ENCODE measurements at places on chromosomes 3 and 15.

- no peak for DNase-seq
Measured at GRCh38 chr3:13115991-13116390, 42.8 kb upstream of the IQSEC1 start.

DNA sequence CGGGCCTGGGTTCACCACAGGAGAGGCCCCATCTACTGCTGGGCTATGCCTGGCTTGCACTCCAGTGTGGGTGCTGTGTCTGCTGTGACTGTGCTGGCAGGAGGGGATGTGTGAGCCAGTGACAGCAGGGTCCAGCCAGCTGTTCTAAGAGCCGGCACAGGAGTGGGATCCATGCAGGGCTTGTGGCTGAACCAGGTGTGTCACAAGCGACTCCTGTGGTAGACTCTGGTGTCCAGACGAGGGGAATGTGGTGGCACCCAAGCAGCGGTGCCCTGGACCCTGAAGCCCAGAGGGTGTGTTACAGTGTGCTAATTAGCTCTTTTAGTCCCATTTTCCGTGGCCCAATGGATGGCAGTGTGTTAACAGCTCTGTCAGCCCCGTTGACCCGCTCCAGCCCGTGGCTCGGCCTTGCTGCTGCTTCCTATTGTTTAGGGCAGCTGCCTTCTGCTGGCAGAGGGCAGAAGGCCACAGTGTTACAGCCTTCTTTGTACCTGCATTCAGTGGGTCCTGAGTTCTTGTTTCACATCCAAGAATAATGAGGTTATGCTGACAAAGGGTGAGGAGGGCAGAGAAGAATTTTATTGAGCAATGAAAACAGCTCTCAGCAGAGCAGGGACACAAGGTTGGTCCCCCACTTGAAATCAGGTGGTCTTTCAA is 78.5 kb upstream of the RNU6-1 start:
- DNase-seq: no peak

DNA sequence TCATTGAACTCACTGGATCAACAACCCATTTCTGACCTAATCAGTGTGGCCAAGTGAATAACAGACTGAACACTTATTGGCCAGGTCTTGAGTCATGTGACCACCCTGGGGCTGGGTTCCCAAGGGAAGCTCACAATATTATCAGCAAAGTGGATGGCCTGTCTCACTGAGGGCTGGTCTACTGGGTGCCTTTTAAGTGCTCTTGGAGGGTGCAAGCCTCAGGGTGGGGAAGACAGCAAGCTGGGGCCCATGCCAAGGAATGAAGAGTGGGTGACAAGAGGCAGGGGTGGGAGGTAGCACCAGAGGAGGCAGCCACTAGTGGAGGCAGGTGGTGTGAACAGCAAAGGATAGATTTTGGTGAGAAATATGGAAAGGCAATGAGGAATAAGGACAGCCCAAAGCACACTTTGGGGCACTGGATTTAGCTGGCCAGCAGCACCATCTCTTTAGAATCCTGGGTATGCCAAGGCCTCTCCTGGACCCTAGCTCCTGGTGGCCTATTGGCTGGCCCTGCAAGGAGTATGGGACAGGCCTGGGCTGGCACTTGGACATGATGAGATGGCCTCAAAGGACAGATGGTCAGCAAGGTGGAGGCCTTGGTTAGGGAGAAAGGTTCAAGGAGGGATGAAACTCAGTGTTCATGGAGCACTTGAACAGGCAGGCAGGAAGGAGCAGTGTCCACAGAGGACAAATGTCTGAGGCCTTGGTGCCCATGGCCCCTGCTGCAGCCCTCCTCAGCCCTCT is 34.2 kb downstream of the HMCES start:
- DNase-seq: no peak

DNA sequence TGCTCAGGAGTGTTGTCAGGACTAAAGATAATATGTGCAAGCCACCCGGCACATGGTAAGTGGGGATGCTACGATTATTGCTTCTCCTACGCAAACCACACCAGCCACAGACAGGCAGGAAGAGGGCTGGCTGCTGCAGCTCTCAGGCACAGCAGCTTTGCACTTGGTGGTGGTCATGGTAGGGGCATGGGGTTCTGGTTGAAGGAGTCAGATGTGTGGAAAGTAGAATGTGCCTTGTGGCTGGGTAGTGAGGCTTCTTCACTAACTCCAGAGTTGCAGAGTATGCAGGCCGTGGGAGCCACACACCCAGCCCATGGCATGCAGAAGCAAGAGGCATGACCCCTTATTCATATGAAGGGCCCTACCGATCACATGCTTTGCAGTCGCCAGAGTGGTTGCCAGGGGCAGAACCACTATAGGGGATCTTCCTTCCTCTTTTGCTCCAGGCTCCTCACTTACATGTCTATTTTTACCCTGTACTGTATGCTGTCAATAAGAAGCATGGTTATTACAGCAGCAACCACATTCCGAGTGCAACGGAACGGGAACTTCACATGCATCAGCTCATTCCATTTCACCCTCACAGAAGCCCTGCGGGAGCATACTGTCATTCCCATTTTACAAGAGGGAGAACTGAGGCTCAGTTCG is 59.2 kb upstream of the HERC1 start:
- no peak for DNase-seq

DNA sequence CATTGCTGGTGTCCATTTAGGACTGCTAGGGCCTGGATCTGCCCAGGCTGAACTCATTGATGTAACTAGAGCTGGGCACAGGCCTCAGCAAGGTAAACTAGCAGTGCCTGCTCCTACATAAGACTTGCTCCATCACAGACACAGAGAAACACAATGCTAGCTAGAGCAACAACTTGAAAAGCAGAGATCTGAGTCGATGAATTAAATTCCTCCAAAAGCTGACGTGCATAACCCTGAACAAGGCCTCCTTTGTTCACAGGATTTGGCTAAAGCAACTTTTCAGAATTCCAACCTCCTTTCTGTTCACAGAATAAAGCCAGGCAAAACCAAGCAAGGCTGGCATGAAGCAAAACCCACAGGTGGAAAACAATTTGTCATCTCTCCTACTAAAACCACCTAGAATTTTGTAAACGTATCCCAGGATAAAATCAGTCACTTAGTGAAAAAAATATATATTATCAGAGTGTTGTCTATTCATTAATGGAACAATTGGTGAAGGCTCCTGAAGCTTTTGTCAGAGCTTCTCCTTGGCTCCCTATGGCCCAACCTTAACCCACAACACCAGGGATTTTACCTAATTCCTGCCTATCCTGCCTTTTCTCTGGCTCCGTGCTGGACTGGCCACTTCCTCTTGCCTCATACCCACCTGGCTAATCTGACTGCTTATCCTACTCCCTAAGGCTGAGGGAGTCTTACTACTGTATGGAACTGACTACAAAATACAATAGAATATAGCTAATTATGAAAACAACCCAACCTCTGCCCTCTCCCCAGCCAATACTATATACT is 39.9 kb downstream of the PLCH1 start:
- no peak for DNase-seq

GRCh38 chr3:48650723-48651122 is 12.0 kb downstream of the CELSR3 start:
- DNase-seq: no peak

DNA sequence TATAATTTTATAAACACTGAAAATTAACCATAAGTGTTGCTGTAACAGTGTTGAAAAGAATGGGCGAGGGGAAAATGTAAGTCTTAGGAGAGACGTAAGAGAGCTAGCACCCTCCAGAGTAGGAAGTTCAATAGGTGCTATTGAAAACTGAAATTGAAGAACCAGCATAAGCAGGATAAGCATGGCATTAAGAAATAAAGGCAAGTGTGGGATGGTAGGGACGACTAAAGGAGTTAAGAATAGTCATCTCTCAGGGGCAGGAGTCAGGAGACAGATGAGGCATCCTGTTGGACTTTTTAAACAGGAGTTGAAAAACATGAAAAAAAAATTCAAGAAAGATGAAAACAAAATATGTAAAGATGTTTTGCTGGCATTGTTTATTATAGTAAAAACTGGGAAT is 43.5 kb downstream of the ABHD2 start:
- DNase-seq: no peak

DNA sequence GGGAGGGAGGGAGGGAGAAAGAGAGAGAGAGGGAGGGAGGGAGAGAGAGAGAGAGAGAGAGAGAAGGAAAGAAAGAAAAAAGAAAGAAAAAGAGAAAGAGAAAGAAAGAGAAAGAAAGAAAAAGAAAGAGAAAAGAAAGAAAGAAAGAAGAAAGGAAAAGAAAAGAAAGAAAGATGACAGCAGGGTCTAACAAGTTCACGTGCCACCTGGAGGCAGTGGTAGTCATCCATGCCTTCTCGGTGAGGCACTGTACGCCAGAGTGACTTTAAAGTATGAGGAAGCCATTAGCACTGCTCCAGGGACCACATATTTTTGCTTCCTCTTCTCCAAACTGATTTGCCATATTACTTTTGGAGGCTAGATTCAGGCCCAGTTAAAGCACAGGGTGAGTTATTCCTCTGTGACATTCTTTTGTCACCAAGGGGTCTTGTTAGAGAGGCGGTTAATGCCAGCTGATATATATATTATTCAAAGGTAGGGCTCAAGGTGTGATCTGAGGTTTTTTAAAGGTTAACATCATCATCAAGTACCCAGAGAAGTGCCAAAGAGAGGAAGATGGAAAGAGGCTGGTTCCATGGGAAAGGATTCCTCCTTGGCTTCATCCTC is at the start of gene HTR3D:
HTR3D (plus strand) TSS at position 556 of the 606 bp plus-strand sequence; CDS start at position 556, 0 bp downstream.
- DNase-seq: no peak

- DNase-seq: no peak
Measured at GRCh38 chr15:28921919-28922706, 36.3 kb downstream of the APBA2 start.

DNA sequence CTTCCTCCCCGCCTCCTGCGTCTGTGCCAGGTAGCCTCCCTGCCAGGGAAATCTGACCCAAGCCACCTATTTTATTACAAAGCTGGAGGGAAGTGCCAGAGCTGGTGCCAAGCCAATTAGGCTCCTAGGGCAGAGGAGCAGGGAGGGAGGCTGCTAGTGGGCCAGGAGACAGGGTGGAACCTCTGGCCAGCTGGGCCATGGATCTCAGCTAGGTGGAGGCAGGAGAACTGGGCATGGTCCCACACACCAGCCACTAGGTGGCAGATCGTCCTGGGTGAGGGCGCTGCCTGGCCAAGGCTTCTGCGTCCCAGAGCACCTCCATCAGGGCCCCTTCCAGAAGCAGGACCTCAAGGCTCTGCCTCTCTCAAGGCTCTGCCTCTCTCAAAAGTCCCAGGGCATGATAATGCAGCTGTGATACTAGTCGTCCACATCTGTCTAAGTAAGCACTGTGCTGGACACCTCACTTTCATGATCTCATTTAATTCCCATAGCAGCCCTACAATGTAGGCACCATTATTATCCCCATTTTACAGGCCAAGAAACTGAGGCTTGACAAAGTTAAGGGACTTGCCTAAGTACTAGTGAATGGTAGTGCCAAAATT is 4.5 kb upstream of the RFT1 start:
- DNase-seq: peak; percentile 69

DNA sequence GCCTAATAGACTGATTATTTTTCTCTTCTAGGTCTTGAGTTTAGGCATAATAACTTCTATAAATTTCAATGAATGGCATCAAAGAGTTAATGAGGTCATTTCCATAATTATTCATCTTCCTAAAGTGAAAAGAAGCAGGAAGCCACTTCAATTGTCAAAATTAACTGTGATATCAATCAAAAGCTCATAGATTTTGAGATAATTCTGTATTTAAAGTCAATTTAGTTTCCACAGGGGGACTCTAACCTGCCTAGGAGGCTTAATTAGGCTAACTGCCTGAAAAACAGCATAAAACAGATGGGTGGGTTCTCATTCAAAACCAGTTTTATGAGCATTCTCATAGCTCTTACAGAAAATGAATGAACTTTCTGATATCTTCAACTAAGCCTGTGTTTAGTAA is 177.8 kb downstream of the OTOL1 start:
- DNase-seq: no peak

DNA sequence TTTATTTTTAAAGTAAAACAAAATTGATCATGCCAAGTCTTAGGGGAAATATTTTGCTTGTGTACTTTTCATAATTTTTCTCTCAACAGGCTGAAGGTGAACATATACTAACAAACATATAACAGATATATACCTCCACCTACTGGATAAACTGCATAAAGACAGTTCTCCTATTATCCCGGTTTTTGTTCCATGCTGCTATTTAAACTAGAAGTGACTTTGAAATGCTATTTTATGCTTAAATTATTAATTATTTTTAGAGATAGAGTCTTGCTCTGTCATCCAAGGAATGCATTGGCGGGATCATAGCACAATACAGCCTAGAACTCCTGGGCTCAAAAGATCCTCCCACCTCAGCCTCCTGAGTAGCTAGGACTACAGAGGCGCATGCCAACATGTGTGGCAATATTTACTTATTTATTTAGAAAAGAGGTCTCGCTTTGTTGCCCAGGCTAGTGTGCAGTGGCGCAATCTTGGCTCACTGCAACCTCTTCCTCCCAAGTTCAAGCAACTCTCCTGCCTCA is 49.8 kb downstream of the ST3GAL6 start:
- DNase-seq: no peak

GRCh38 chr3:89467898-89468363 is 360.5 kb downstream of the EPHA3 start:
- DNase-seq: peak; percentile 6

GRCh38 chr3:2096216-2096615 is 2.5 kb upstream of the CNTN4 start:
- peak; percentile 6 for DNase-seq

DNA sequence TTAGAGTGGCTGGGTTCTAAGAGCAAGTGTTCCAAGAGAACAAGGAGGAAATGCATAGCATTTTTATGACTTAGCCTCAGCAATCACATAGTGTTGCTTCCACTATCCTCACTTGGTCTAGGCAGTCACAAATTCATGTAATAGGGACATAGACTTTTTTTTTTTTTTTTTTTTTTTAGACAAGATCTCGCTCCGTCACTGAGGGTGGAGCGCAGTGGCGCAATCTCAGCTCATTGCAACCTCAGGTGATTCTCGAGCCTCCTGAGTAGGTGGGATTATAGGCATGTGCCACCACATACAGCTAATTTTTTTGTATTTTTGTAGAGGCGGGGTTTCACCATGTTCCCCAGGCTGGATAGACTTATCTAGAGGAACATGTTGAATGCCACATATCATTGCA is 4.7 kb upstream of the GNB4 start:
- no peak for DNase-seq

- DNase-seq: no peak
Measured at GRCh38 chr15:69421498-69421897, 7.3 kb downstream of the KIF23 start.

GRCh38 chr15:69591905-69592508 is 139.4 kb downstream of the RPLP1 start:
- DNase-seq: no peak

- DNase-seq: no peak
Measured at GRCh38 chr15:56992725-56993124, 74.3 kb downstream of the TCF12 start.

- DNase-seq: no peak
Measured at GRCh38 chr3:10169000-10169496, 4.3 kb downstream of the IRAK2 start.

- DNase-seq: no peak
Measured at GRCh38 chr3:52679811-52680210, 5.9 kb downstream of the PBRM1 start.

Measured in nephron progenitor cell (in vitro differentiated cells).